ENCODE measurements at places on chromosomes 6 and 20.

- no peak for DNase-seq
These were observed 433.7 kb upstream of the RGS17 start for GRCh38 chr6:153564803-153565202.

- DNase-seq, result peak; percentile 34
These were observed 26.7 kb downstream of the MDN1 start for GRCh38 chr6:89792881-89793280.

DNA sequence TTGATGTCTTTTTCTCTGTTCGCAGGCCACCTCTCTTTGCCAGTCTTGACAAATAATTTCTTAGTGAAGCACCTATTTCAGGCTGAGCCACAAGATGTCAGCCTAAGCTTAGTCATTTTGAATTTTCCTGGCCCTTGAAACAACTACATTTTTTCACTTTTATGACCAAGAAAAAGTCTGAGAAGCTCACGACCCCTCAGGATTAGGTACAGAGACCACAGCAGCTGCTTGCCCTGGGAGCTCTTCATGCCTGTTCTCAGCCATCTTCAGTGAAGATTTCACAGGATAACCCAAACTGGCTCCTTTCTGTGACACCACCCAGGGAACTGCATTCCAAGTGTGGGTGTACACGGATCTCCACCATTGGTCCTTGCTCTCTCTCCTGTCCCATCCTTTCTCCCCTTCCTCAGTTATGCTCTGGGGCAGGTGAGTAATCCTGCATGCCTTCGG is 38.4 kb upstream of the SPTLC3 start:
- peak; percentile 60 for DNase-seq

DNA sequence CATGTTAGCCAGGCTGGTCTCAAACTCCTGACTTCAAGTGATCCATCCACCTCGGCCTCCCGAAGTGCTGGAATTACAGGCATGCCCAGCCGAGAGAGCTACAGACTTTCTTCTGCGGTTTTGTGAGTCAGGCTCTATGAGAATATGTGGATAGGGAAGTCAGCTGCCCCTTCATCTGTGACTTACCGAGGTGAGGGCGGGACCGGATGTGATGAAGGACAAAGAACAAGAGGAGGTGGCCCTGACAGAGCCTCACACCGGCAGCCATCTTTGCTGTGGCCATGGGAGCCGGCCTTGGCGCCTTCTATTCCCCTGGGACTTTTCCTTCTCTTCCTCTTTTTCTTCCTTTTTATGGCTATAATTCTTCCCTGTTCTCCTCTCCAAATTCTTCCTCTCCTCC is 67.0 kb downstream of the IYD start:
- DNase-seq, result peak; percentile 10

DNA sequence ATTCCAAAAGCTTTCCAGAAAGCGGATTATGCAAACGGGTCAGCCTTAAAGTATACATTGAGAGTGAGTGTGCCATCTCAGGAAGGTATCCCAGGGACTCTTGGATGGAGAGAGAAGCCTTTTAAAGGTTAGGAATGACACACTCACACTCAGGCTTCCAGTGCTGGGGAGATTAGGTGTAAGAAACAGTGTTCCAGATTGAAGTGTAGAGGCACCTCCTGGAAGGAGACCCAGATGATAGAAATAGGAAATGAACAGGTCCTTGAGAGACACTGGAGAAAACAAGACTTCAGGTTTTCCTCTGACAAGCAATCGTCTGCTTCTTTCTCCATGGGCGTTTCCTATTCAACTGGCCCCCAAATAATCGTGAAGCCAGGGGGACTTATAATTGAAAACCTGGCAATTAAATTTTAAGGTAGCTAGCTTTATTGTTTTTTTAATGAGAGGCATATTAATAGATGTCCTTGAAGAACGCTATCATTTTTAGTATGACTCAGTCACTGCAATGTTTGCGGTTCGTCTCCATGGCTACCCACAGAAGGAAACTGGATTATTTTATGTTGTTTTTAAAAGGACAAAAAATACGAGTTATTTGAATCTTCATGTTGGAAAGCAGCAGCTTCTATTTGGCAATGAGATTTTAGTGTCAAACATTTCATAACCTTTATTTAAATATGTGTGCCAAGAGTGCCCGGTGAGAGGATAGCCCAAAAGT is 85.3 kb downstream of the TRMT6 start:
- DNase-seq, result peak; percentile 73

- no peak for DNase-seq
These were observed 1.9 kb upstream of the ULBP1 start for GRCh38 chr6:149961728-149962425.

GRCh38 chr20:33653900-33654596 is 8.1 kb upstream of the C20orf144 start:
- DNase-seq, result no peak

DNA sequence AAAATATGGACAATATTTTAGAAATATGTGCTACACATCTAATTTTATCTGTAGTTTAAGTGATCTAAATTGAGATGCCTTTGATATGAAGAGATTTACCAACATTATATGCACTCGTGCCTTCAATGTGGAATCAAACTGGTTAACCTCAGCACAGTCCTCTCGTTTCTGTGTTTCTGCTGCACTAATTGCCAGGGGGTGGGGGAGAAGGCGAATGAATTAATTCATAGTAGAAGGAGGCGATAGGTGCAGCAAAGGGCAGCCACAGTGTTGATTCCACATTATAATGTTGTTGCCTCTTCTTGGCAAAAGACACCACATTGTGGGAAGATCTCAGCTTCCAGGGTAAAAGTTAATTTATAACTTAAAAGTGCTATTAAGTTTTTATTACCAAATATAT is 161.6 kb downstream of the QKI start:
- no peak for DNase-seq

DNA sequence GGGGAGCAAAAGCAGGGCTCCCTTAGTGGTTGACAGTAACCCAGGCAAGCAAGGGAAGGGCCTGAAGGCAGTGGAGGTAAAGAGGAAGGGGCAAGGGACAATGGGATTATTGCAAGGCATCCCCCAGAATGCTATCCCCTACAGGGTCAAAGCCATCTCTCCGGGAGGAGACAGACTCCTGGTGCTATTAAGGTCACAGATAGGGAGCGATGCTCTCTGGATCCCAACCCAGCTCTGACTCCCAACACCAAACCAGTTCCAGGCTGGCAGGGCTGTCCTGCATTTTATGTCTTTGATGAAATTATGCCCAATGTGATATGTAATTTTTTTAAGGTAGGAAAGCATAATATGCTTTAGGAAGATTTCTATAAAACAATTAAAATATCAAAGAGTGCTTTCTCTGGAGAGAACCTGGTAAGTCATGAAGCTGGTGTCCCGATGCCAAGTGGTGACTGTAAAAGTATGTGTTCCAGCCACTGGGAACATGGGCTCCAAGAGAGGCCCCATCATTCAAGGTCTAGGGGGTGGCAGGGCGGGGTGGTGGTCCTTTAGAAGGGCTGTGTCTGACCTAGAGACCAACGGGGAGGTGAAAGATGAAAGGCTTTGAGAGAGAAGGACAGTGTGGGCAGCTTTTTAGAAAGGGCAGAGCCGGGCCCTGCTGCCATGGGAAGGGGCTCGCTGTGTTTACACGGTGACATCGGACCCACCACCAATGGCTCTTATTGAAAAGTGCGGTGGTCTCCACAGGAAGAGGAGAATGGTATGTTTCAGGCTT is 276.5 kb downstream of the CDC5L start:
- no peak for DNase-seq

DNA sequence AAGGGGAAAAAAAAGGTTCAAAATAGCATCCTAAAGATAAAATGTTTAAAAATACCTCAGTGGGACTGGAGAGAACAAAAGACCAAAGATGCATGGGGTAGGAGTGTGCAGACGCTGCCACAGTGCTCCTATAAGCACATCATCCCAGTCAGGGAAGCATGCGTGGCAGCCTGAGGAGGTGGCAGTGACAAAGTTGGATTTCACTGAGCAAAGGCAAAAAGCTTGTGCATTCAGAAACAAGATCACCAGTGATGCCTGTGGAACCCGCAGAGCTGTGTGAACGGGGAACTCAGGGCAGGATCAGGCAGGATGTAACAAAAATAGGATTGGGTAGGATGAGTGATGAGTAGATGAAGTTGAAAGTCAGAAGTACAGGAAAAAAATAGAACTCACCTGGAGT is 116.1 kb downstream of the RIMS1 start:
- no peak for DNase-seq

DNA sequence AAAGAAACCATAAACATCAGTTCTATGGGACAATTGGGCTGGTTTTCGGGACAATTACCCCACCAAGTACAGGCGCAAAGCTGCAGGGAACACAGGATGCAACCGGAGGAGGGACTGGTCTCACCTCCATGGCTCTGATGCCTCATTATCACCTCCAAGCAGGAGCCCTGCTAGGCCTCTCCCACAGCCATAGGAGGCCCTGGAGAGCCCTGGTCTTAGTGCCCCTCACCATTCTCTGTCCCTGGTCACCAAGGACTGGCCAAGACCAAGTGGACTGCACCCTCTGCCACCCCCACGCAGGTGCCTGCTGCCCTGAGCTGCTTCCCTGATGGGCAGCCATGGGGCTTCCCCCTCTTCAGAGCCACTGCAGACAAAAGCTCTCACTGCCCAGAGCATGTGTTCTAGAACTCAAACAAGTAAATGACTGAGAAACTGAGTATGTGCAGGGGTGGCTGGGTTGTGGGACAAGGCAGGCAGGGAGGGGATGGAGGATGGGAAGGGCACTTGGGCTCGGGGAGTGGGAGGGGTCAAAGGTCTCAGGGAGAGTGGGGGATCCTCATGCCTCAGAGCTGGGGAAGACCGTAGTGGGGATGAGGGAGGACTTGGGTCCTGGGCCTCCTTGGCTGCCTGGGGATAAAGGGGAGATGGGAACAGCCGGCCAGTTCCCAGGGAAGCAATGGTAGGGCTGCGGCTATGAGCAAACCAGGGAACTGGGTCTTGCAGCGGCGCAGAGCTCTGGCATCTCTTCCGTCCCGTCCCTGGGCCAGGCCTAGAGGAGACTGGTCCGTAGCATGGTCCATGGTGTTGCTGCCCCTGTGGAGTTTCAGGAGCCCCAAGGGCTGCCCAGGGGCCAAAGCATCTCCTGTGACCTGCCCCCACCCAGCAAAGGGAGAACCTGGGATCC is 435.1 kb downstream of the PREX1 start:
- DNase-seq, result no peak

- peak; percentile 69 for DNase-seq
These were observed 718.7 kb upstream of the ADGRB3 start for GRCh38 chr6:67916399-67916798.

DNA sequence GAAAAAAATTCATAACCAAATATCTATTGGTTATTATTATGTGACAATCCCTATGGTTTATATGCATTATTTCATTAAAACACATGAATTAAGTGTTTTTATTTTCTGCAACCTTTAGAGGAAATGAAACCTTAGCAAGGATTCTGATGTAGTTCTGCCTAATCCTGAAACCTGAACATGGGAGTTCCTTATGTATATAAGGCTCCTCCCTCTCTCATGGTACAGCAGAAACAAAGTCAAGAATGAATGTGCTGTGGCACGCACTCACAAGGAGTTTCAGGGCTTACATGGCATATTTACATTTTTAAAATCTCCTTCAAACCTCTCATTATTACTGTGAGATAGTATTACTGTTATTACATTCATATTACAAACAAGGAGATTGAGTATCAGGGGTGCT is 426.4 kb upstream of the CITED2 start:
- no peak for DNase-seq

GRCh38 chr6:168158980-168159349 is 80.0 kb upstream of the FRMD1 start:
- no peak for DNase-seq

GRCh38 chr6:108587258-108588059 is 26.7 kb downstream of the FOXO3 start:
- peak; percentile 88 for DNase-seq

DNA sequence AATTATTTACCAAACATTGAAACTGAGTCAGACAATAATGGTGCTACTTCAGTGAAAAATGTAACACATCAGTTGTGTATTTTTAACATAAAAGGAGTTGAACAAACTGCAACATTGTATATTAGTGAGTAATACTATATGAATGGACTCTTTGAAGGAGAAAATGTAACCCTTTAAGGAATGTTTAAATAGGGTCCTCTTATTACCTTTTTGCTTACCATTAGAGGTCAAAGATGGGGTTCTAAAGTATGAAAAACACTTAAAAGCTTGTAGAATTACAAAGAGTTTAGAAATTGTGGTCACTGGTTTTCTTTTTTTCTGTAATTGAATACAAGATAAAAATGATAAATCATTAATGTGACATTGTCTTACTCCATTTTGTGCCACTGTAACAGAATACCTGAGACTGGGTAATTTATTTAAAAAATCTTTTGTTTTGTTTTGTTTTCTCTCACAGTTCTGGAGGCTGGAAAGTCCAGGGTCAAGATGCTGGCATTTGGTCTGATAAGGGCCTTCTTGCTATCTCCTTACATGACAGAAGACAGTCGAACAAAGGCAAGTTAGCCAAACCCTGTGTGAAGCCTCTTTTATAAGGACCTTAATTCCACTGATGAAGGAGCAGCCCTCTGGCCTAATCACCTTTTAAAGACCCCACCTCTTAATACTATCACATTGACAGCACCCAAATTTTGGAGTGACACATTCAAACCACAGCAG is 43.2 kb downstream of the SESN1 start:
- DNase-seq, result no peak

DNA sequence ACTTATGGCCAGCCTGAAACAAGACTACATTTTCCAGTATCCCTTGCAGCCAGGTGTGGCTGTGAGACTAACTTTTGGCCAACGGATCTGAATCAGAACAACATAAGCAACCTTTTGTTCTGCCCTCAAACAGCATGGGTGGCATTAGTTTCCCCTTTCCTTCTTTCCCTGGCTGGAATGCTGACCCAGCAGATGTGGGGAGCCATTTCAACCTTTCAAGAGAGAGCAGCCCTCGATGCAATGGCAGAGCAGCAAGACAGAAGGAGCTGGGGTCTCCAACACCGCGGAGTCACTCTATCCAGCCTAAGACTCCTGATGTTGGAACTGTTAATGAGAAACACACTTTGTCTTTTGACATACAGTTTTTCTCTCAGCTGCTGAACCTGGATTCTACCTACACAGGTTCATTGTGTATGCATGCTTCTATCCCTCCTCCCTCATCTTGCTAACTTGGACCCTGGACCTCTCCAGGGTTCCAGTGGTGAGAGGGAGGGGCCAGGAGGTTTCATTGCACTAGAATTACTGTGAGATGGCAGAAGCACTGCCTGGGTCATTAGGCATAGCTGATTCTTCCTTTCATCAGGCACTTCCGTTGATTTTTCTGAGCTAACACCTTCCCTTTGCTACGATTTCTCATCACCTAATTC is 28.8 kb upstream of the DDR1 start:
- DNase-seq, result no peak

- DNase-seq, result no peak
These were observed 733.6 kb upstream of the MAN1A1 start for GRCh38 chr6:120083186-120083585.

DNA sequence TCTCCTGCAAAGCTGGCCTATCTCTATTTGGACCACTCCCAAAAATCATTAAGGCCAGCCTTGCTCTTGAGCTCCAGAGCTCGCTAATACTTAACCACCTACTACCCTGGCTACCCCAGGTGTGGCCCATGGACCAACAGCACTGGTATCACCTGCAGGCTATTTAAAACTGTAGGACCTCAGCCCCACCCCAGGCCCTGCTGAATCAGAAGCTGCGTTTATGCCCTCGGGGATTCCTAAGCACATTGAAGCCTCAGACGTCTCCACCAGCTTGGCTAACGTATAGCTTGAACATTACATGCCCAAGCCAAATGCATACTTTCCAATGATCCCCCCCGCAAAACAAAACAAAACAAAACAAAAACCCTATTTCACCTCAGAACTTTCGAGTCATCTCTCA is 19.7 kb upstream of the SPAG4 start:
- DNase-seq, result no peak

Data from fibroblast of mammary gland (primary cell).